ENCODE measurements at places on chromosomes 11 and 22.
A peak's percentile ranks its signal among the peaks of the same experiment; 100 is the strongest.

GRCh38 chr22:42273855-42274451 lies 3.5 kb upstream of the TCF20 start:
- DNase-seq: no peak

GRCh38 chr11:69834251-69834650 lies 15.0 kb upstream of the FGF3 start:
- no peak for DNase-seq

DNA sequence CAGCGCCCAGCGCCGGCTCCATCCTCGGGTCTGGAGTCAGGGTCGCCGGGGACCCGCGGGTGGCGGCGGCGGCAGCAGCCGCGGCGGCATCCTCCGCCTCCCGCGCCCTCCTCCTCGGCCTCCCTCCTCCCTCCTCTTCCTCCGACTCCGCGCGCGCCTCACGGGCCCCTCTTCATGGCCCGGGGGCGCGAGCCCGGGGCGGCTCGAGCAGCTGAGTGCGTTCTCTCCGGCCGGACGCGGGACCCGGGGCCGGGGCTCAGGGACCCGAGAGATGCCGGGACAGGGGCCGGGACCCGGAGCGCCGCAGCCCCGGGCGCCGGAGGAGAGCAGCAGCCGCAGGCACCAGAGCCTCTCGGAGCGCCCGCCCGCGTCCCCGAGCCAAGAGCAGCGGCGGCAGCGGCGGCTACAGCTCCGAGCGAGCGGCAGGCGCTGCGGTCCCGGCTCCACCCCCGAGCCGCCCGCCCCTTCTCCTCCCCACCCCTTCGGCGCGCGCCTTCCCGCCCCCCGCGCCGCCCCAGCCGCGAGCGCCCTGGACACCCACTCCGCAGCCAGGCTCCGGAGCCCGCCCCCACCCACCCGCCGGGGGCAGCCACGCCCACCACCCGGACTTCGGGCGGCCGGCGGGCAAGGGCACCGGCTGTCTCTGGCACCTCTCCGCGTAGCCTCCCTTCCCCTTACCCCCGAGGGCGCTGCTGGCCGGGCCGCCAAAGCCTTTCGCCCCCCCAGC lies at the start of gene CHST1:
Gene CHST1 (minus strand): TSS at position 417 of the 727 bp plus-strand sequence. CDS start 14,699 bp downstream, outside the sequence.
- peak; percentile 47 for DNase-seq

DNA sequence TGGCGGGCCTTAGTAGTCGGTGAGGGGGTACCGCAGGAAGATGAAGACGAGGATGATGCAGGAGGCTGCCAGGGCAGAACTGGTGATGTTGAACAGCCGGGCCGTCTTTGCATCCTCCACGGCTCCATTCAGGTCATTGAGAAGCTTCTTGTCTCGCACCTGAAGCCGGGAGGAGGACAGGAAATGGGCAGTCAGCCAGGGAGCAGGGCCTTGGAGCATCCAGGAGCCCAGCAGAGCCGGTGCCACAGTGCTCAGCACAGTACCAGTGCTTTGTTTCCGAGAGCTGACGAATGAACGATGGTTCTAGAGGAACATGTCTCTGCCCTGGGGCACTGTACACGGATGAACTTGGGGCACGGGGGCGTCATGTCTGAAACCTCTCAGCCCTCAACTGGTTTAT lies 15.1 kb downstream of the IFITM10 start:
- DNase-seq: no peak

- no peak for DNase-seq
Measured at GRCh38 chr11:9820260-9820659, 156.4 kb downstream of the SWAP70 start.

GRCh38 chr11:67384851-67385366 lies 6.9 kb upstream of the RAD9A start:
- no peak for DNase-seq

GRCh38 chr22:37138849-37139561 lies 10.7 kb downstream of the IL2RB start:
- no peak for DNase-seq

GRCh38 chr22:39223091-39223710 lies 21.6 kb downstream of the PDGFB start:
- DNase-seq: no peak

GRCh38 chr22:39318507-39319283 lies 728 bp downstream of the RPL3 start:
- DNase-seq: peak; percentile 44

DNA sequence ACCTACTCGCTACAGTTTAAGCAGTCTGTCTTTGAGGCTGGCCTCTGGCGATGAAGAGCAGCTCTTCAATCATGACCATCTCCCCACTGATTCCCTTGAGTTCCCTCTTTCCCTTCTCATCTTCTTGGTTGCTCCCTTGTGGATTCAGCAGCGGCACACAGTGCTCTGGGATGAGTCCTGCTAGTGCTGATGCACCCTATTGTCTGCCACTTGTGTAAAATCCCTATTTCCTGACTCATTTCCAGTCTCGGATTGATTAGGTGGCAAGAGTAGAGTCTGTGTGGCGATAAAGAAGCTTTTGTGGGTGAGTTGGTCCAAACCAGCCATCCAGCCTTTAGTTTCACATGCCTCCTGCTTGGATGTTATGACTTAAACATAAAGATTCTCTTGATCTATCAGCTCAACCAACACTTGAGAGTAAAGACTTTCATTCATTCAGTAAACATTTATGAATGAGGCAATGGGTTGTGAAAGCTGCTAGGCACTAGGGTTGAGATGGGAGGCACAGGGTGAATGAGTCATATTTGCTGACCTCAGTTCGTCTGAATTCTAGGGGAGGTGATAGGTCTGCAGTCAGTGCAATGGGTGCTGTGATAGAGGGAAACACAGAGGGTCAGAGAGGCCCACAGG lies 219.4 kb upstream of the RAG2 start:
- DNase-seq: no peak

DNA sequence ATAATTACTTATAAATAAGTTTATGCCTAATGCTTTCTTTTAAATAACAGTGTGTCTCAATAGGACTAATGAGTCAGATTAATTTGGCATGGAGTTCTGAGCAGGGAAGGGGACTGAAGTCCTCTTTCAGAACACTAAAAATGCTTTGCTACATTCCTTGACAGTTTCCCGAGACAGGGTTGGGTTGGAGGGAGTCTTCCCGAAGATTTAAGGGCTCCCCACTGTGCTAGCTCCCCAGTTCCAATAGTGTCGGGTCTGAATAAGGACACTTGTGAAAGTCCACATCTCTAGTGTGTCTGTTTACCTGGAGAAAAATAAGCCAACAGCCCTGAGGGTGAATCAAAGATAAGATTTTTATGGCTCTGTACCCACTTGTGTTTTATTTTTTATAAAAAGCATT lies 41.8 kb upstream of the HSD17B12 start:
- no peak for DNase-seq

DNA sequence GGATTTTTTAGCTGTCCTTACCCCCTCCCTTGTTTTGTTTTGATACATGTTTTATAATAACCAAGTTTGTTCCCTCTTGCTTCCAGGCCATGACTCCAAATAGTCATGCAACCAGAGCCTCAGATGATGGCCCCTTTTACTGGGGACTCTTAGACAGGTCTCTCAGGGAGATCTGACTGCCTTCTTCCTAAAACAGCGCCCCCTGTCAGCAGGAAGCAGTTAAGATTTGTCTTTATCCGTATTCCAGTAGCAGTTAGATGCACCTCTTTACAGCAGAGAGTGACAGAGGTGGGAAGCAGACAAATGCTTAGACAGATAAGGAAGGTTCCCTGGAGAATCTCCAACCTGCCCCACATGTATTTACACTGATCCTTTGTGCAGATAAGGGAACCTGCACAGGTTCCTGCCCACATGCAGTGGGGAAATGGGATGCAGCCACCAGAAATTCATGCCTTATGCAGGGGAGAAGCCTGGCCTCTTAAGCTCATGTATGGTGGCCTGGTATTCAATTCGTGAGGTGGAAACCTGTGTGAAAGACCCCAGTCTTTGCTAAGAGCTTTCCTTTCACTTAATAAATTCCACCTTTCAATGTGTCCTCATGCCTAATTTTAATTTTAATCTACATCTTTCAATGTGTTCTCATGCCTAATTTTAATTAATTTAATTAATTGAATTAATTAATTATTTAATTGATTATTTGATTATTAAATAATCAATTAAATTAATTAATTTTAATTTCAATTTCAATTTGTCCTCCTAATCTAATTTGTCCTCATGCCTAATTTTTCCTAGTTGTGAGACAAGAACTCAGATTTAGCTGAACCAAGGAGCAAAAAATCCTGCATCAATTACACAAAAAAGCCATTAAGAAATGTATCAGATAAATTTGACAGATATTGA lies 11.5 kb upstream of the GLYAT start:
- no peak for DNase-seq

GRCh38 chr11:123373754-123374621 lies 56.1 kb upstream of the GRAMD1B start:
- DNase-seq: no peak

GRCh38 chr22:21642584-21643448 lies 714 bp downstream of the SDF2L1 start:
- peak; percentile 71 for DNase-seq

DNA sequence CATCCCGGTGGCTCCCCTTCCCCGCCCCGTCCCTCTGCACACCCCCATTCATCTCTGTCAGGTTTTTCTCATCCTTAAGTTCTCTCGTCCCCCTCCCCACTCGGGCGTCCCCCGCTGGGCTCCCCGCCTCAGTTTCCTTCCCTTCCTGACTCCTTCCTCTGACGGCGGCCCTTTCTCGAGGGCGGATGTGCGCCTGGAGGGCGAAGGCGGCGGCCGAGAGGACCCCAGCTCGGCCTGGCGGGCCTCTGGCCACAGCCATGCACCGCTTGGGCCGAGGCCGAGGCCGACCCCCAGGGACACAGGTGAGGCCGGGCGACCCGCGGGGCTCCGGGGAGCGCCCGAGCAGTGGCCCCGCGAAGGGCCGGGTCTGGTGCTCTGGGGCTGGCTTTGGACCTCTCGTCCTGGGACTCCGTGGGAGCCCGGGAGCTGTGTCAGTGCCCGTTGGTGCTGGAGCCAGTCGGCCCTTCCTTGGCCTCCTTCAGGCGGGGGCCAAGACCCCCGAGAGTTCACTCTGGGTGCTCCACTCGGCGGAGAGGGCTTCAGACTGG lies 2.9 kb downstream of the PHLDB1 start:
- DNase-seq: no peak

GRCh38 chr11:72441752-72442207 lies 7.4 kb upstream of the CLPB start:
- DNase-seq: no peak

DNA sequence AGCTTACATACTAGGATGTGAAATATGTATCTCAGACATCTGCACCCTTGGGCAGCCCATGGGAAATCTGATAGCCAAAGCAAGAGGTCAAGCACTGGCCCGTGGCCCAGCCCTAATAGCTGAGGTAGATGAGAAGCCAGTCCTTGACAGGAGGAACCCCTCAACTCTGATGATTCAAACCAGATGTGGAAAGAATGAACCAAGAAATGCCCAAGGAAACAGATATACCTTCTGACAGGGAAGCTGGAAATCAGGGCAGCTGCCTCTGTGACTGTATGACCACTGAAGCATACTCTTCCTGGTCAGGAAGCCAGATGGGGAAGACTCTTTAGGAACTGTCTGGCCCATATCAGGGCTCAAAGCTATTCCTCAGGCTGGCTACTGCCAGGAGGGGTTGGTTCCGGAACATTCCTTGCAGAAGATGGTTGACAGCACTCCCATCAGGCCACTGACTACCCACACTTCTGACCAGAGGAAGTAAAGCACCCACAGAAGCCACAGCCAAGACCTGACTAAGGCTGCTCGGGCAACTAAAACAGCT lies 124.2 kb downstream of the SWAP70 start:
- DNase-seq: peak; percentile 10

DNA sequence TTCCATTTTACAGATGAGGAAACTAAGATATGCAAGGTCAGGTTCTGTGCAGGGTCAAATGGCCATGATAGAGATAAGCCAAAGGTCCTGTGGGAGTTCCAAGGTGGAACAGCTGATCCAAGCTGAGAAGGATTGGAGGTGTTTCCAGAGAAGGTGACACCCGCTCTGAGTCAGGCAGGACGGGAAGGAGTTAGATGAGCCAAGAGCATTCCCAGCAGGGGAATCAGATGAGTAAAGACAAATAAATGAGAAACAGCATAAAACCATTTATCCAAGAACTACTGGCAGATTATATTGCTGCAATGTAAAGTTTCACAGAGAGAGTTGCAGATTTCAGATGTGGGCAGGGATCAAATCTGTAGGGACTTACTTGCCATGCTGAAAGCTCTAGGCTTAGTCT lies 18.9 kb upstream of the HEPHL1 start:
- no peak for DNase-seq

DNA sequence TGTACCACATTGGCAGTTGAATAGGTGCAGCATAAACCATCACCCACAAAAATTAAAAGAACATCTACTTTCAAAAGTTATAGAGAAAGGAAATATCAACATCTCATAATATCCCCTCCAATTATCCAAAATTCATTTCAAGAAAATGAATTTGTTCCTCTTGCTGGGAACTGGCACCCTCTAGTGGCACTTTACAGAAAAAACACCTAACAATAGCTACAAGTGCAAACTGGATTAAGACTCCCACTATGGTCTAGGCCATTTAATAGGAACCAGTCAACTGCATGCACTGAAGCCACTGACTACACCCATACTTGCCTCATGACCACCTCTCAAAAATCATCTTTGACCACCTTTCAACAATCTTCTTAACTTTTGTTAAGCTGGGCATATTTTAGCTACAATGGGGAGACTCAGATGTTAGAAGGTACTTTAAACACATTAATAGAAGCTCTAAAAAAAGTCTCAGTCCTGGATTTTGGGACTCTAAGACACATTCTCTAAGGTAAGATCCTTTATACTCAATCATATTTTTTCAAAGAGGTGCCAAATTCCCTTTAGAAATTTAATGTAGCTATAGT lies 17.3 kb downstream of the TRAF6 start:
- no peak for DNase-seq

DNA sequence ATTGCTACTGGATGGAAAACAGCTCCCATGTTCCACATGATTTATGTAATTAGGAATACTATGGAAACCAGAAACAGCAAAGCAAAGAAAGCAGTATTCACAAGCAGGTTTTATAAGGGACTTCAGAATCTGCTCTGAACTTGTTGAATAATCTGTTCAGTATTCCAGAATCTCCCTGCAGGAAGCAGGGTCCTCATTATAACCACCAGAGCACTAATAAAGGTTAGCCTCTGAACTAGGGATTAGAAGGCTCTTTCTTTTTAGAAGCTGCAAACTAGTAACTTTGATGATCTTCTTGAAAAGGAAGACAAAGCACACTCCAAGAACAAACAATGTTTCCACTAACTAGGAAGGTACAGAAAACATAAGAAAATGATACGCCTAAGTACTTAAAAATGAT lies 125.8 kb downstream of the DCDC1 start:
- no peak for DNase-seq

GRCh38 chr22:27591060-27591459 lies 210.5 kb downstream of the MN1 start:
- DNase-seq: no peak

GRCh38 chr11:116563712-116564047 lies 209.1 kb downstream of the BUD13 start:
- DNase-seq: no peak

DNA sequence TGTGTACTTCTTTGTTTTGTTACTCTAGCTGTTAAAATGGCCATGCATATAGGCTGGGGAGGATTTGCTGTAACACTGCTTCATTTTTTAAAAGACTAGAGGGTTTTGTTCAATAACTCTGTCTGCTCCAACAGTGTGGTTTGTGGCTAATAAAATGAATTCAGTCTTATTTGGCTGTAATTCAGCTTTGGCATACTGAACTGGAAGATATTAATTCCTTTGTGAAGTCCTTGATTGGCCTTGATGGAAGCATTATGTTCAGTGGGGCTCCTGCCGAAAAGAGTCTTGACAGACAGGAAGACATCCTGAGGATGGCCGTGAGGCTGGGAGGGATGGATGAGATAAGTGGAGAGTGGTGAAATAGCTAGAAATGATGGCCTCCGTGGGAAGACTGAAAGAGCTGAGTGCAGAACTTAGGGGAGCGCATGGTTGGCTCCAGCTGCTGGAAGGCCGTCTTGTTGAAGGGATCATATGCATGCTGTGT lies 44.8 kb upstream of the MYO18B start:
- DNase-seq: no peak

All from transverse colon (tissue), 4 donors.